ENCODE measurements at places on chromosomes 5 and 9. TPM values are rescaled to one million over a fixed set of nuclear protein-coding genes. Genes with fewer than 3 reads are reported as not detected.

- DNase-seq = no peak
Observed at GRCh38 chr9:99231711-99232110, 9.6 kb downstream of the SEC61B start.

DNA sequence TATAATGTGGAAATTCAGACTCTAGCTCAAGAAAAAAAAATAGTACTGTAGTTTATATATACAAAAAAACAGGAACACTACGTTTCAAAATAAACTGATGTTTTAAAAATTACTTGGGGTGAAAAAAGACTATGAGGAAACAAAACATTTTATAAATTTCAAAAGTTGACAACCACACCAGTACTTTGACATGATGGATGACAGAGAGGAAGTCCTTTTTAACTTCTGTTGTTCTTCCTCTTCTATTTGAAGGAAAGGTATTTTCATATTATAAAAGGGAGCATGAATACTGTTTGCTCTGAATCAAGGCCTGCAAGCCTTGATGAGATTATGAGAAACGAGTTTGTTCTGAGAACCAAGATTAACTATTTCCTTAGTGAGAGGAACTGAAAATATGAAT, 456.9 kb downstream of the TAF11L14 start:
- DNase-seq = no peak

DNA sequence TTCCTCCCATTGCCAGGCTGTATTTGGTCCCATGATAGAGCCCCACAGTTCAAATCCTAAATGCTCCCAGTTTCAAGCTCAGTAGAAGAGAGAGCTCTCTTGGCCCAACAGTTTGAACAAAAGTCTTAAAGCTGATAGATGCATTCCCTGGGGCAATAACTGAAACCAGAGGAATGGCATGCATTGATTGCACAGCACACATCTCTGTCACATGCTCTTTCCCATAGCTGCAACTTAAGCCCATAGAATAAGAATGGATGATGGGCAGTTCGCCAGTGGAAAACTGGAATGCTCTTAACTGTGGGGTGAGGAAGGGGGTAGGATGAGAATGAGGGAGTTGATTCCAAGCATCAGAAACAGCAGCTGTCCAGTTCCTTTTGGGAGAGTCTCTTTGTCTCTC, 1942.4 kb upstream of the WWC1 start:
- DNase-seq = peak; percentile 71

GRCh38 chr5:147432323-147432722, 77.5 kb downstream of the DPYSL3 start:
- DNase-seq = no peak

The PCDHB13 gene
- 0.87 TPM for total RNA-seq

DNA sequence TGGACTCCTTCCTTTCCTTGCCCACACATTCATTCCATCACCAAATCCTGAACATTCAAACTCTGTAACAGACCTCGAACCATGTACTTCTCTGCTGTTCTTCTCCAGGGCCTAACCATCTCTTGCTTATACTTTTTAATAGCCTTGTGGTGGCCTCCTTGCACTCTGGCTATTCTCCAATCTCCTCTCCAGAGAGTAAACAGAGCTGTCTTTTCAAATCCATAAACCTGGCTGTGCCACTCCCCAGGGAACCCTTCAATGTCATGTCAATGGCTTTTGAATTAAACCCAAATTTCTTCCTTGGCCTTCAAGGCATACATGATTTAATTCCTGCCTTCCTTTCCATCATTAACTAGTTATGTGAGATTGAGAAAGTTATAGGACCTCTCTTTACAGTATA, 277.6 kb upstream of the EFNA5 start:
- no peak for DNase-seq

The MYMK gene
- total RNA-seq = not detected

The TSLP gene
- 0.37 TPM for total RNA-seq

DNA sequence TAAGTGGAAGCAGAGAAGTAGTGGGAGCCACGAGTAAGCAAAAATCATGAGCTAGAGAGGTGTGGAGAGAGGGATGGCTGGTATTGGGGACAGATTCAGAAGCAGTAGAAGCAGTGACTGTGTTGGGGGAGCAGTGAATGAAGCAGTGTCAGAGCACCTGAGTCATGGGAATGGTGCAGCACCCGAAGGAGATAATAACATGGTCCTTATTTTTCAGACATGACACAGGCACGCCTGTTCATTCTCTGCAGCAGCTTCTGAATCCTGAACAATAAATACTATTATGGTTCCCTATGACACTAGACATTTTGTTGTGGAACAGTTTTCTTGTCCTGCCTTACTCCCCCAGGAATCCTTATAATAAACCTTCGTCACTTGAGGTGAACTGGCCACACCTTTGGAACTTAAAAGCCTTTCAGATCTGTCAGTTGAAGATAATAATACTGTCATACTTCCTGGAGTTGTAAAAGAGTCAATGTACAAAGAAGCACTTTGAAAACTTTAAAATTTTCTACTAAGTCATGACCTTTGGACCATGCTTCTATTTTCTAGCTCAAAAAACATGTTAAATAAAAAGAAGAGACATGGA, 7.0 kb upstream of the RASA1 start:
- DNase-seq = no peak

- DNase-seq = no peak
Observed at GRCh38 chr9:123043081-123043939, 9.8 kb downstream of the GPR21 start.

DNA sequence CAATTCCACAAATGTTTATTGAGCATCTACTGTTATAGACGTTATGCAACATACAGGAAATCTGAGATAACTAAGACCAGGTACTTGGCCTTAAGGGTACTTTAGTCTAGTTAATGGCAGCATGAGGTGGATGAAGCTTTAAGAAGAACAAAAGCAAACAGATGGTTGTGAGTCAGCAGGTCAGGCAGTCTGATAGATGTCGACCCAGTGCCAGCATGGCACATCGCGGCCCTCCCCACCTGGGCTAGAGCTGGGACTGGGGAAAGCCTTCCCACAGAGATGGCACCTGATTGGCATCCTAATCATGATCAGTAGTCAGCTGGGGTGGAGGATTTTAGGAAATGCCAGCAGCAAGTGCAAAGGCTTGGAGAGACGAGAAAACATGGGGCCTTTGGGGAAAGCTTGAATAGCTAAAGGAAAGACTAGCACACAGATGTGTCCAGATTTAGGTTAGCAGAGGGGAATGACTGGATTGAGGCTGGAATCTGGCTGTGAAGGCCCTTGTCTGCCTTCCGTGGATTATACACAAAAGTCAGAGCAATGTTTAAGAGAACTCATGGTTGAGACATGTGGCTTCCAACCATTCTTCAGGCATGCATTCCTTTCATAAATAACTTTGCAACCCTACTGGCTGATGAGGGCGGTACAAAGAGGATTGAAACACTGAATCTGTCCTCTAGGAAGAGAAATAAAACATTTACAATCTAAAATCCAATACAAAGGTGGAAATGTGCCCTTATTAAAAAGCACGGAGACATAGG, 395.4 kb upstream of the WWC1 start:
- no peak for DNase-seq
